Left hindlimb (tissue), 1 donor: ENCODE measurements at places on chromosomes 7 and 10.

DNA sequence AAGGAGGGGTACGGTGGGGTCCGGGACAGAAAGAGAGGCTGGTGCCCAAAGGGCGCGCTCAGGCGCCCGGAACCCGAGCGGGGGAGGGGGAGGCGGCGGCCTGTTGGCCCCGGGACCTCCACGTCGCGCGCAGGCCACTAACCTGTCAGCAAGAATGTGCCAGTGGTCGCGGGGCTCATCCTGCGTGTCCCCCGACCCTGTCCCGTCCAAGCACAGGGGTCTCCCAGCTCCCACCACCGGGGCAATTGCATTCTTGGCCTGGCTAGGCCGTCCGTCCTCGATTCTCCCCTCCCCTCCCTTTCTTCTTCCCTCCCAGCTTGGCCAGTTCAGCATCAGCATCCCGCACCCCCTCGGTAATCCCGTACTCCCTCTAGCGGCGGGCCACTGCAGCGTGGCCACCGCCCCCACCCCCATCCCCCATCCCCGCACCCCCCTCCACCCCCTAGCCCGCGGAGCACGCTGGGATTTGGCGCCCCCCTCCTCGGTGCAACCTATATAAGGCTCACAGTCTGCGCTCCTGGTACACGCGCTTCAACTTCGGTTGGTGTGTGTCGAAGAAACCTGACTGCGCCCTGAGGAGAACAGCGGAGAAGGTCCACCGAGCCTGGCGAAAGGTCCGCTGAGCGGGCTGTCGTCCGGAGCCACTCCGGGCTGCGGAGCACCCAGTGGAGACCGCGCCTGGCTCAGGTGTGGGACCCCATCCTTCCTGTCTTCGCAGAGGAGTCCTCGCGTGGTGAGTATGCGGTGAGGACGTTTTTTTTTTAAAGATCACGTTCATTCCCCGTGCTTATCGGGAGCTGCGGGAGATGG, at the start of gene SGCE:
SGCE (minus strand) TSS at position 286 of the 810 bp plus-strand sequence; CDS start at position 251, 35 bp downstream.
- peak; percentile 93 for DNase-seq

DNA sequence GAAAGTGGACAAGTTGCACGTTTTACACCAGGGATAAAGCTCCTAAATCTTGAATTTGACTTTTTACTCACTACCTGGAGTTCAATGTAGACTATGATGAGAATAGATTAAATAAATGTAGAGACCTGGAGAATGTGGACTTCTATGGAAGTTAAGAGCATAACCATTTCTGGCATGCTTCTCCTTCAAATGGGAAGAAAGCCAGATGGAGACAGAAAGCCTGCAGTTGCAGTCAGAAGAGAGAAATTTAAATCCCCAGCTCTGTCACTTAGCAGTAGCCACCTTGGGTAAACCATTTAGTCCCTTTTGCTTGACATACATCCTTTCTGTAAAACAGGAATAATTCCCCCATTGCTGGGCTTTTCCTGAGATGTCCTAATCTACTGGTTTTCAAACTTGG, 355.3 kb upstream of the AUTS2 start:
- no peak for DNase-seq

GRCh38 chr7:5696346-5697110, 84.9 kb downstream of the RNF216 start:
- no peak for DNase-seq

DNA sequence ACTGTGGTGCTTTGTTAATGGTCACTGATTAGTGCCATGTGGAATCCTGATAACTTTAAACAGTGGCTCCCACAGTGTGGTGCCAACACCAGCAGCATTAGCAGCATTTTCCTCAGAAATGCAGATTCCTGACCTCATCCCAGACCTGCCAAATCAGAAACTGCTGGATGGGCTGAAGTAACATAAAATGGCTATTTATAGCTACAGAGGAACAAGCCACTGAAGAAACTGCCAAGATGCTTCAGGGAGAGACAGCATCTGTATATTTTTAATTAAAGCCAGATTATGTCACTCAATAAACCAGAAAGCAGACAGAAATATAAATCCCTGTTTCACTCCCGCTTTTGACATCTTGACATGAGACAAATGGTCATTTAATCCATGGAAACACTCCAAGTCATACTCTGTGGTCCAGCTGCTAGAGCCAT, 178.5 kb downstream of the AMPH start:
- no peak for DNase-seq

- DNase-seq, result no peak
These were observed 51.7 kb upstream of the SORCS3 start for GRCh38 chr10:104589431-104589830.

DNA sequence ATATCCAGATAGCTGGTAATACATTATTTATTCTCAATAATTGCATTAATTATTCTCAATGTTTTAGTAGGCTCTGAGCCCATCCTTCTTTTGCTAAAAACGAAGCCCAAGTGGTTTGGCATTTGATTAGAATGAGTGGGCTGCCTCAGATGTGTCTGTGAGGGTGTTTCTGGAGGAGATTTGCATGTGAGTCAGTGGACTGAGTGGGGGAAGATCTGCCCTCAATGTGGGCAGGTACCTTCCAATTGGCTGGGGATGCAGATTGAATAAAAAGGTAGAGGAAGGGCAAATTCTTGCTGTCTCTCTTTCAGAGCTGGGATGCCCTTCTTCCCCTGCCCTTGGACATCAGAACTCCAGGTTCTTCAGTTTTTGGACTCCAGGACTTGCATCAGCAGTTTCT, 290.6 kb upstream of the SMIM30 start:
- no peak for DNase-seq

DNA sequence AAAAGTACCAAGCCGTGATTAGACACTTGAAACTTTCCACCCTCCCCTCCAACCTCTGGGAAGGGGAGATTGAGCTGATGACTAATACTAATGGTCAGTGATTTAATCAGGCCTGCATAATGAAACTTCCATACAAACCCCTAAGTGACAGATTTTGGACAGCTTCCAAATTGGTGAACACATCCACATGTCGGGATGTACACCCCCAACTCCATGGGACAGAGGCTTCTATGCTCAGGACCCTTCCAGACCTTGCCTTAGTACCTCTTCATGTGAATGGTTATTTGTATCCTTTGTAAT, 4.8 kb downstream of the NUB1 start:
- no peak for DNase-seq
